Suprapubic skin (tissue), 4 donors: ENCODE measurements at places on chromosomes 6 and 20. TPM values are rescaled to one million over a fixed set of nuclear protein-coding genes. Genes with fewer than 3 reads are reported as not detected.
A peak's percentile ranks its signal among the peaks of the same experiment; 100 is the strongest.

Gene NFKBIE
- total RNA-seq: 25.0 TPM

Gene CASS4
- 0.42 TPM for total RNA-seq

DNA sequence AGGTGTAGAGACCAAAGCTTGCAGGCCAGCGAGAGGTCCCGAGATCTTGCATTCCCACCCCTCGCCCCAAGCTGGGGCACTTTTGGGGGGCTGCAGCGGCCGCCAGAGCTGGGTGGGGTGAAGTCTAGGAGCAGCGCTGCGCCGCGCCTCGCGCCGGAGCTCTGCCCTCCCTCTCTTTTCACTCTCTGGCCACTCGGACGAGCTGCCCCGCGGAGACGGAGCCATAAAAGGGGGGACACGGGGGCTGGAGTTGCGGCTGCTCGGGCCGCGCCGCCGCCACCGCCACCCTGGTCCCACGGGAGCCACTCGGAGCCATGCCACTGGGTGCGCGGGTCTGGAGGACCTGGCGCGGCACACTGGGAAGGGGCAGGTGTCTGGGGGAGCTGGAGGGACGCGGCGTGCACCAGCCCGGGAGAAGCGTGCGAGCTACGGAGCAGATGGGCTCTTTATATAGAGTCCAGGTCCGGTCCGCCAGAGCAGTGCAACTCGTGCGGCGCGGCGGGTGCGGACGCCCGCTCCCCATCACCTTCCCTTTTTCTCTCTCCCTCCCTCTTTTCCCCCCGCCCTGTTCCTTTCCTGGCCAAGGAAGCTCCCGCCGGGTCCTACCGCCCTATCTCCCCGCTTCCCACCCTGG, 687 bp upstream of the HTR1B start:
- DNase-seq: no peak

DNA sequence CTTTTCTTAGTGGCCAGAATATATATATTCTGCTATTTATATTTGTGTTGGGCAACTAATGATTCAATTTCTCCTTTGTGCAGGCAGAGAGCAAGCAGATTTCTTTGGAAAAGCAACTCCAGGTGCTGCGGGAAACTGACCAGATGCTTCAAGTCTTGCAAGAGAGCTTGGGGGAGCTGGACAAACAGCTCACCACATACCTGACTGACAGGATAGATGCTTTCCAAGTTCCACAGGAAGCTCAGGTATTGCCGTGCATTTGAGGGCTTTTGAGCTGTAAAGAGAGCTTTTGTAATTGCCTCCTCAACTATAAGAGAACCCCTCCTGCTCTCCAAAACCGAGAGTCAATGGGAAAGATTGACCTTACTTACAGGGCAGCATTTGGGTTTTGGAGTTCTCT, 203.5 kb downstream of the UTRN start:
- DNase-seq: no peak

DNA sequence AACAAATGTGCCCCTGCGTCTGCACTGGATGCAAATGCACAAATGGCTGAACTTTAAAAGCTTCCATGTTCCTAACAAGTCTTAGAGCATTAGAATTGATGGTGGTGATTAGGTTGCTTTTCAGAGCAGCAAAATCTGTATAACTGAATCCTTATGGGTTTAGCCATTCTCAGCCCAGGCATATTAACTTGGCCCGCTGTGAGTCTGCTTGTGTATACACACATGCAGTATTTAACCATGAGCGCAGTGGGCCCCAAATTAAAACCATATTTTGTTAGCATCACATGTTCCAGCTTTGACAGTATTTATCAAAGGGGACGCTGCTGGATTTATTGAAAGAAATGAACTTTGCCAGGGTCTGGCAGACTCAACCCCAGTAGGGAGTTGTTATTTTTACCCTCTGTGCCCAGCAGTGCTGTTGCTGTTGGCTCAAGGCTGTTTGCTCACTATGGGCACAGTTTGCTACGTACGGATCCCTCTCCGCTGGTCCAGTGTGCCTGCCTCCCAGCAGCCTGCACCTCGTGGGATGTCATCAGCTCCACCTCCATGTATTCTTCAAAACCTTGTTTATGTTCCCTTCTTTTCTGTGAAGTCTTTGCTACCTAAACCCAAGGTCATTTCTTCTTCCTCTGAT, 144.7 kb downstream of the QRSL1 start:
- DNase-seq: no peak

- DNase-seq: peak; percentile 57
Measured at GRCh38 chr20:1577906-1578305, 20.4 kb upstream of the SIRPD start.

- DNase-seq: no peak
Measured at GRCh38 chr20:60906555-60906954, 345.5 kb upstream of the CDH4 start.

- no peak for DNase-seq
Measured at GRCh38 chr6:157020398-157020797, 243.2 kb downstream of the ARID1B start.

DNA sequence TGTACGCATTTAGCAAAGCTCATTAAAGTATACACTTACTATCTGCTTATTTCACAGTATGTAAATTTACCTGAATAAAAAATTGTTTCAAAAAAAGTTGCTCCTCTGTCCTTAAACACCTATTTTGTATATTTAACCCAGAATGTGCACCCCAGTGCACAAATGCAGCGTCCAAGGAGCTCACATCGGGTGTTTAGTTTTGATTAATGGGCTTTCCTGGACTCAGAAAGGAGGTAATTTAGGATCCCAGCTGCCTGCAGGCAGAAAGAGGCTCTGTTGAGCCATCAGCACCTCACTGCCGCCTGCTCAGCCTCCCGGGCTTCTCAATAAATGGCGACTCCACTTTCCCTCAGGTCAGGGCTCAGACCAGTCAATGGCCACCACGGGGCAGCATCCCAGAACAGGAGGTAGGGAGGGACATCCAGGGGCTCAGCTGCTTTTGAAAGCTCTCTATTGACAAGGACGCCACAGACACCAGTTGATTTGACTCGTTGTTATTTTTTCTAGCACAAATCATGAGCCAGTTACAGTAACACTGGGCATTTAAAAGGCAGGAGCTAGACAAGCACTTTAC, 70.2 kb upstream of the TBC1D7 start:
- DNase-seq: no peak

DNA sequence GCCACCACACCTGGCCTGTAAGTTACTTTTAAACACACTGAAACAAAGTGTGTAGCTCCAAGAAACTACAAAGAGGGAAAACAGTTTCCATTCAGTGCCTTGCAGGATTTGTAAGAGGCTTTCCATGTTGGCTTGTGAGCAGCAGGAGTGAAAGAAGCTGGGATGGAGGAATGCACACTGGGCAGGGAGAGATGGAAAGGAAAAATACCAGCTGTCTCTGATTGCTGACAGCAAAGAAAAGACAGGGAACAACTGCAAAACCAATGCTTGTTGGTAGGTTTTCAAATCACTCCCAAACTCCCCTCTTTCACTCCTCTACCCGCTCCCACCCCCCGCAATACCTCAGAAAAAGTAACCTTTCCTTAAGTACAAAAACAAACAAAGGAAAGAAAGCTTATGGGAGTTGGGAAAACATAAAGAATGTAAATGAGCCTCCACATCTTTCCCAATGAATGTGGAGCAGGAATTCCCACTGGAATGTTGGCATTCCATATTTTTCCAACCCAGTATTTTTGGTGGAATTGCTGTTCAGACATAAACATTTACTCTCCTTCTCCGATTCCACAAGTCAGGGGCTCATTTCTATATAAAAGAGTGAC, 166.1 kb downstream of the THBS2 start:
- DNase-seq: no peak

DNA sequence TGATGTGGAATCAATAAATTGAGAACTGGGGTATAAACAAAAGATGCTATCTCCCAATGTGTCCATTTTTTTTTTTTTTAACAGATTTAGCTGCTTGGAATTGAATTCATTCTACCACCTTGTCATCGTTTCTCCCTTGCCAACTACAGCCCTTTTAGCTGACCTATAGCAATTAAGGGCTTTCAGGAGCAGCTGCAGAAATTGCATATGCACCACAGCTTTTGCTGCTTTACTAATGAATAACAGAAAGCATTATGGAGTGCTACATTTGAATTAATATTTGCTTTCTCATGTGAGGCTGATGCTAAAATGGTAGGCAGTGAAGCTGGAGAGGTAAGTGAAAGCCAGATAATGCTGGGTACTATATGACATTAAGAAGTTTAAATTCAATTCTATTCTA, 5.7 kb downstream of the SESN1 start:
- DNase-seq: no peak

DNA sequence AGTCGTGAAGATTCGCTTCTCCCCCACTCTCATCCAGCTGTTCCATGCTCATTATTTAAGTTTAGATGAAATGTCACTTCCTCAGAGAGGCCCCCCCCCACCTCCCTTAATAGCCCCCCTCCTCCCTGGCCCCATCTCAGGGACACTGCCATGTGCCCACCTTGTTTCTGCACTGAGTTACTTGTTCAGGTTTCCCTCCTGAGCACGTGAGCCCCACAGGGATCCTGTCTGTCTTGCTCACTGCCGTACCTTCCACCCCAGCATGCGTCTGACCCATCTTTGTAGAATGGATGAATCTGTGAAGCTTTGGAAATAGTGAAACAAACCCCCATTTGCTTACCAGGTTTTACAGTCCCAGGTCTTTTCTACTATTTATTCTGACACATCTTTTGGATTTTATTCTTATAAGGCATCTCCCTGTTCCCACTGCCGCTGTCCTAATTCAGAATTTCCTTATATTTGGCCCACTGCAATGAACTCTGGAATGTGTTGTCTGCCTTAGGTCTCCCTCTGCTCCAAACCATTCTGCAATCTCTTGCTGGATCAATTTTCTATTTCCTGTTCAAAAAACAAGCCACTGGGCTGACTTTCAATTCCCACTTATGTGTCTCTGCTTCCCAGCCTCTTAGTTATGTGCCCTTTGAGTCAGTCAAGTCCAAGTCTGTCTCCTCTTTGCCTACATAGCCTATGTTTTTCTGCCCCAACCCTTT, 136.5 kb upstream of the ECI2 start:
- DNase-seq: no peak

DNA sequence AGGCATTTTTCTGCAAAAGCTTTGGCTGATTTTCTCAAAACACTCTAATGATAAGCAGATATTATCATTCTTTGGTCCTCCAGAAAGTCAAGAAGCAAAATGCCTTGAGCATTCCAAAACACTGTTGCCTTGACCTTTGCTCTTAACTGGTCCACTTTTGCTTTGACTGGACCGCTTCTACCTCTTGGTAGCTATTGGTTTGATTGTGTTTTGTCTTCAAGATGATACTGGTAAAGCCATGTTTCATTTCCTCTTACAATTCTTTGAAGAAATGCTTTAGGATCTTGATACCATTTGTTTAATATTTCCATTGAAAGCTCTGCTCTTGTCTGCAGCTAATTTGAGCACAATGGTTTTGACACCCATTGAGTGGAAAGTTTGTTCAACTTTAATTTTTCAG, 35.6 kb upstream of the SDHAF4 start:
- DNase-seq: no peak

GRCh38 chr20:62171245-62171644, 11.6 kb upstream of the MTG2 start:
- DNase-seq: no peak

DNA sequence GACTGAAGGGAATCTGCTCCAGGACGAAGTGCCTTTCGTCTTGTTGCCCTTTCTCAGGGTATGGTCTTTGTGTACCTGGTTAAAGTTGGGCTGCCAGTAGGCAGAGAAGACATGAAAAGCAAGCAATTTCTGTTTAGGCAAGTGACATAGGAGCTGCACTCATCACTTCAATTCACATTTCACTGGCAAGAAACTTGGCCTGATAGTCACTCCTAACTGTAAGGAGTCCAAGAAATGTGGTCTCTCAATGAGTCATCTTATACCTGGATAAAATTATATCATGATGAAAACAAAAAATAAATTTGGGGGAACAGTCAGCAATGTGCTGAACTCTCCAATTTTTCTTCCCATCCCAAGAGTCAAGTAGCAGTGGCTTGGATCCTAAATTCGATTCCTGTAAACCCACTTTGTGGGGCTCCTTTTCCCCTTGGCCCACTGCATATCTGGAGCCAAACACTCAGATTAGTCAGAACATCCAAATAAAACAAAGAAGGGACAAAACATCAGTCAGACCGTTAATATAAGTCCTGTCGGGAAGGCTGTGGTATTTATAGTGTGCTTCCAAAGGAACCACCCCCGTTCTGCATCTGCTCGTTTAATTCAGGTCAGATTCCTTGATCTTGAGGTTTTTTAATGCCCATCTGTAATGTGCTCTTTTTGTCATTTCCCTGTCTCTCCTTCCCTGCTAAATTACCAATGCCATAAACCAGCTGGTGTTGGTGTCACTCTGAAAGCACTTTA, 5.0 kb upstream of the GABRR1 start:
- DNase-seq: no peak

- DNase-seq: no peak
Measured at GRCh38 chr6:90026216-90026615, 131.9 kb downstream of the GJA10 start.

- DNase-seq: no peak
Measured at GRCh38 chr6:23731609-23732008, 394.4 kb upstream of the NRSN1 start.

GRCh38 chr6:16817594-16817993, 56.3 kb upstream of the ATXN1 start:
- no peak for DNase-seq

- no peak for DNase-seq
Measured at GRCh38 chr6:37489697-37490336, 9.9 kb downstream of the CCDC167 start.
